ENCODE measurements at places on chromosomes 16 and 17.

GRCh38 chr16:71649704-71650103 is 23.7 kb downstream of the MARVELD3 start:
- no peak for DNase-seq

- no peak for DNase-seq
Observed at GRCh38 chr17:82049106-82049505, 2.5 kb downstream of the RFNG start.

DNA sequence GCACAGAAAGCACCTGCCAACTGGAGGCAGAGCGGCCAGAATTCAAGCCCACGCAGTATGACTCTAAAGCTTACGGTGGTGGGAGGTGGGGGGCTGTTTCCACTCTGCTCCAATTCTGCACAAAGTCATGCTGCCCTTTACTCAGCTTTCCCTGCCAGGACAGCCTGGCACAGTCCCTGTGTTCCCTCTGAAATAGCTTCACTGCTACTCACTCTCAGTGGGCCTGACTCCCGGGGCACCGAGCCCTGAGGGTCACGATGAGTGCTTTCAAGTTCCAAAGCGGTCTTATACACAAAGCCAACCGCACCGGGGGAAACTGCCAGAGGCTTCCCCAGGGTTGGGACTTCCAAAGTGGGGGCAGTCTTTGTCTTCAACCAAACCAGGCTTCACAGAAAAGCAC is 306.1 kb upstream of the XYLT1 start:
- DNase-seq, result no peak

- DNase-seq, result no peak
Observed at GRCh38 chr17:70882504-70882903, 713.2 kb downstream of the KCNJ2 start.

- DNase-seq, result no peak
Observed at GRCh38 chr17:78852709-78853121, 12.1 kb upstream of the USP36 start.

DNA sequence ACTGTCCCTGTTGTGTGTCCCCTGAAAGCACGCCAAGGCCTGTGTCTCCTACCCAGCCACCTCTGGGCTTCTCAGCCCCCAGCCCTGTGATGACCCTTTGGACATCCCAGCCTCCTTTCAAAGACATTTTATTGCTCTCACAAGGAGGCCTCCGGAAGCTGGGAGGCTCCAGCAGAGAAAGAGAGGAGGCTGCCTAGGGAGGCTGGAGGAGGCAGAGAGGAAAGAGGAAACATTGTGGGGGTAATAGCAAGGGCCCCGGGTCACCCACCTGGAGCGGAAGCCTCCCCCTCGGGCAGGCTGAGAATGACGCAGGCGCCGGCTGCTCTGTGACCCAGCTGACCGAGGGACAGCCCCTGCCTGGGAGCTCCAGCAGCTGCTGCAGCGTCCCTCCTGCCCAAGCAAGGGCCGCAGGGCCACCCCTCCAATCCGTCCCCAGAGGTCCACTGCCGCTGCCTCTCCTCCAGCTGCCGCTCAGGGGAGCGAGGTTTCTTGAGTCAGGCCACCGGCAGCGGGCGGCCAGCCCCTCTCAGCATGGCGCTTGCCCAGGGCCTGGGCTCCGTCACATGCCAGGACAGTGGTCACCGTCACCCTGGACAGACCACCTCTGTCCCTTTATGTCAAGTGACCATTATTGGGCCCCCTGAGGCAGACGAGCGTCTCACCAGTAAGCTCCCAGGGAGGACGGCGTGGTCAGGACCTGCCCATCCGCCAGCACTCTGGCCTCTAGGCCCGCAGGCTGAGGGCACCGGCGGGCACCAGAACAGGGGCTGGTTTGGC is 29.3 kb downstream of the ACTG1 start:
- DNase-seq, result no peak

All from non-pigmented ciliary epithelial cell (primary cell).